Fibroblast of the aortic adventitia (primary cell): ENCODE measurements at places on chromosomes 2 and 18. TPM values are rescaled to one million over a fixed set of nuclear protein-coding genes. Genes with fewer than 3 reads are reported as not detected.

Gene ANKRD30B
- 0.36 and 2.7 TPM in 2 replicates for total RNA-seq

Gene ZNF512
- 32.2 and 34.7 TPM in 2 replicates for total RNA-seq

Gene AGXT
- not detected in 2 replicates for total RNA-seq

Gene SERPINB11
- not detected in 2 replicates for total RNA-seq

Gene KLHL29
- 2.9 and 4.7 TPM in 2 replicates for total RNA-seq

Gene FBXO36
- total RNA-seq = 1.6 and 5.5 TPM in 2 replicates

Gene IL1F10
- total RNA-seq = not detected in 2 replicates

Gene UGT1A4
- total RNA-seq = not detected in 2 replicates

Gene POTEI
- not detected in 2 replicates for total RNA-seq

Gene ALPG
- not detected in 2 replicates for total RNA-seq

Gene COL3A1
- total RNA-seq = 1,653 and 14,045 TPM in 2 replicates

Gene DNER
- total RNA-seq = 0.72 TPM in 1 of 2 replicates, not detected in the other

Gene SLC23A3
- total RNA-seq = 1.6 and 3.1 TPM in 2 replicates

Gene DPP10
- total RNA-seq = not detected in 2 replicates

Gene ASXL2
- 11.7 and 22.0 TPM in 2 replicates for total RNA-seq

Gene TPRKB
- total RNA-seq = 8.3 and 54.8 TPM in 2 replicates

Gene LYPD1
- 0.74 and 25.2 TPM in 2 replicates for total RNA-seq

Gene RTP5
- total RNA-seq = not detected in 2 replicates

Gene XIRP2
- 0.09 TPM in 1 of 2 replicates, not detected in the other for total RNA-seq

Gene SIX3
- not detected in 2 replicates for total RNA-seq

Gene NMUR1
- total RNA-seq = not detected in 2 replicates

Gene SP140L
- total RNA-seq = 13.7 and 16.0 TPM in 2 replicates

Gene BCL11A
- 0.09 TPM in 1 of 2 replicates, not detected in the other for total RNA-seq

Gene DYNAP
- not detected in 2 replicates for total RNA-seq

Gene ELOA2
- not detected in 2 replicates for total RNA-seq

Gene CCDC88A
- total RNA-seq = 111 and 123 TPM in 2 replicates

Gene CRYGD
- total RNA-seq = not detected in 2 replicates

Gene ABCG8
- not detected in 2 replicates for total RNA-seq

Gene HOXD12
- total RNA-seq = not detected in 2 replicates

Gene KLF11
- 6.3 and 17.2 TPM in 2 replicates for total RNA-seq

Gene RIT2
- total RNA-seq = not detected in 2 replicates

Gene MYO3B
- total RNA-seq = 0.09 and 0.33 TPM in 2 replicates

Gene C2orf74
- total RNA-seq = 8.0 and 19.0 TPM in 2 replicates

Gene CDK5R2
- total RNA-seq = not detected in 2 replicates

Gene MPHOSPH10
- total RNA-seq = 23.4 and 56.3 TPM in 2 replicates

Gene BCL2L11
- total RNA-seq = 2.2 and 4.7 TPM in 2 replicates

Gene SPATA3
- total RNA-seq = not detected in 2 replicates

Gene ALK
- total RNA-seq = 0.27 and 0.82 TPM in 2 replicates

Gene SLC9A4
- total RNA-seq = not detected in 2 replicates

Gene CLIP4
- 73.5 and 97.1 TPM in 2 replicates for total RNA-seq

Gene SCG2
- total RNA-seq = 0.63 and 3.4 TPM in 2 replicates

Gene ASAP2
- 37.1 and 76.4 TPM in 2 replicates for total RNA-seq

Gene EFR3B
- total RNA-seq = 0.99 and 1.1 TPM in 2 replicates
